Activated T-helper 17 cell treated with anti-CD3 and anti-CD28 coated beads, Interleukin-2, amount 50 U/mL, for 72 hours (primary cell): ENCODE measurements at places on chromosomes 16 and 17. TPM values are rescaled to one million over a fixed set of nuclear protein-coding genes. Genes with fewer than 3 reads are reported as not detected.

Gene CRISPLD2
- 0.66 TPM for total RNA-seq

Gene SMIM36
- total RNA-seq = not detected

Gene NXPH3
- not detected for total RNA-seq

Gene KRTAP4-3
- not detected for total RNA-seq

Gene NPTX1
- total RNA-seq = 10.2 TPM

Gene ADAP2
- total RNA-seq = 2.1 TPM

DNA sequence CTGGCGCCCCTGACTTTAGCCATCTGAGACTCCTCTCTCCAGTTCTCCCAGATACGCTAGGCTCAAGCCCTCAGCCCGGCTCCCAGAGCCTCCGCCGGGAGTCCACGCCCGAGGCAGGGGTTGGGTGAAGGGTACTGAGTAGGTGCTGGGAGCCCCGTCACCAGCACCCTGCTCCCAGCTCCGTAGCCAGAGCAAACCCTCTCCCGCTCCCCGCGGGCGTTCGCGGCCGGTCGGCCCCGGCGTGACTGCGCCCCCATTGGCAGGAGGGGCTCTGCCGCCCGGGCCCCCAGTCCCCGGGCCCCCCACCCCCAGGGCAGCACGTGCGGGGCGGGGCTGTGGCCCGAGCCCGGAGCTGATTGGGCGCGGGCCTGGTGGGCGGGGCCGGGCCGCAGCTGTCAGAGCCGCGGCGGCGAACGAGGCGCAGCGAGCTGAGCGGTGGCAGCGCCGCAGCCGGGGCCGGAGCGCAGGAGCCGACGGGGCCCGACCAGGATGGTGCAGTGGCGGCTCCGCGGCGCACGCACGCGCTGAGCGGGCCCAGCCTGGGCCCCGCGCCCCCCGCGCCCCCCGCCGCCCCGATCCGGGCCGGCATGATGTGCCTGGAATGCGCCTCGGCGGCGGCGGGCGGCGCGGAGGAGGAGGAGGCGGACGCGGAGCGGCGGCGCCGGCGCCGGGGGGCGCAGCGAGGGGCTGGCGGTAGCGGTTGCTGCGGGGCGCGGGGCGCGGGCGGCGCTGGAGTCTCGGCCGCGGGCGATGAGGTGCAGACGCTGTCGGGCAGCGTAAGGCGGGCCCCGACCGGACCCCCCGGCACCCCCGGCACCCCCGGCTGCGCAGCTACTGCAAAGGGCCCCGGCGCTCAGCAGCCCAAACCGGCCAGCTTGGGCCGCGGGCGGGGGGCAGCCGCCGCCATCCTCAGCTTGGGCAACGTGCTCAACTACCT is at the start of gene SPNS2:
TSS of gene SPNS2 (plus strand) at position 421 of the 937 bp plus-strand sequence. CDS start at position 588, 167 bp downstream.
- H3K36me3 ChIP-seq = no peaks in the 10 kb centered on the region
- H3K4me3 ChIP-seq = peak within 1 kb of the TSS; percentile 67
- peaks cover 28% of the 10 kb centered on the region for H3K27me3 ChIP-seq
- H3K4me1 ChIP-seq = peaks cover 13% of the 10 kb centered on the region
- no peak within 1 kb of the TSS for H3K27ac ChIP-seq
- ATAC-seq = peak; percentile 90

DNA sequence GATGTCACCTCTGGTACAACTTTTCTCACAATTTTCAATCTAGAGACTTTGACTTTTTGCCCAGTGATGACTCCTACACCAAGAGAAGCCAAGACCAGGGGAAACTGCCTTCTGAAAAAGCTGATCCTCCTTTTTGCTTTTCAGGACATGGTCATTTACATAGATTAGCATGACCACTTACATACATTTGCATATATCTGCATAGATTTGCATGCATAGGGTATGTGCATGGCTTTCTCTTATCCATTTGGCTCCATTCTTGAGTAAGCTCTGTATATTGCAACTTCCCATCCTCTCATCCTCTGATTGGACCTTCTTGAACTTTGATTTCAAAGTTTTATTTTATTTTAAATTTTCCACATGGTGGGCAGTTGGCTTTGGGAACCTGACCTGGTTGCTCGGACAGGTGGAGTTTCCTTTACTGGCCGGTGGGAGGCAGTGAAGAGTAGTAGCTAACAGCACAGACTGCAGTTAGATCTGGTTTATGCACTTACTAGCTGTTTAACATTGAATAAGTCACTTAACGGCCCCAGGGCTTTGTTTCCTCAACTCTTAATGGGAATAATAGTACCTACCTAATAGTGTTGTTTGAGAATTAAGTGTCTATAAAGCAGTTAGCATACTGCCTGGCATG is 92.9 kb downstream of the GPR139 start:
- H3K4me1 ChIP-seq = no peaks in the 10 kb centered on the region
- no peak for ATAC-seq
- H3K4me3 ChIP-seq = no peak overlapping the region
- H3K27ac ChIP-seq = no peak overlapping the region
- H3K36me3 ChIP-seq = no peaks in the 10 kb centered on the region

DNA sequence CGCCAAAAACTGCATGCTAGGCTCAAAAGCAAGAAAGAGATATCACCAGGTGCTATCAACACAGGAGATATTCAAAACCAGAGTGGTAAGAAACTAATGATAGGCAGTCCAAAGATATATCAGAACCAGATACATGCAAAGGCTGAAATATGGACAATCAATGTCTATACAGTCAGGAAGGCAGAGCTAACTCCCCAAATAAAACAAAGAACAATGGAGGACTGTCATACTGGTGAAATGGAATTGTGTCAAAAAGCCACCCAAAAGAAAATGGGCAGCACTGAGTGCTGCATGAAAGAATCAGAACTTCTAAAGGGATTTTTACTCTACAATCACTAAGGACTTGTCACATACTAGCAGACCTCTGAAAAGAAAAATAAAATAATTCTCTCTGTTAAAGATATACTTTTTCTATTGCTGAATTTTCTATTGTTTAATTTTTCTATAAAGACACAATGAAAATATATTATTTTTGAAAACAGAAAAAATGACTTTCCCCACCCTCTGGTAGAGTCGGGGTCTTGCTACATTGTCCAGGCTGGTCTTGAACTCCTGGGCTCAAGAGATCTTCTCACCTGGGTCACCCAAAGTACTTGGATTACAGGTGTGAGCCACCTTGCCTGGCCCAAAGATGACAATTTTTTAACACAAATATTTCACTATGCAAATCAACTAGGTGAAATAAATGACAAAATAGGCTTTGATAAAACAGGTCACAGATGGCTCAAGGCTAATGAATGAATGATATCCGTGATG is 98.2 kb downstream of the USP32 start:
- no peak overlapping the region for H3K4me3 ChIP-seq
- no peak overlapping the region for H3K27ac ChIP-seq
- ATAC-seq = no peak
- peaks cover 35% of the 10 kb centered on the region for H3K36me3 ChIP-seq
- H3K4me1 ChIP-seq = no peaks in the 10 kb centered on the region
- no peaks in the 10 kb centered on the region for H3K27me3 ChIP-seq

- H3K27me3 ChIP-seq = no peaks in the 10 kb centered on the region
- no peaks in the 10 kb centered on the region for H3K4me1 ChIP-seq
- no peak overlapping the region for H3K4me3 ChIP-seq
- H3K36me3 ChIP-seq = peaks cover 20% of the 10 kb centered on the region
- no peak for ATAC-seq
- H3K27ac ChIP-seq = no peak overlapping the region
Measured at GRCh38 chr16:17160285-17160853, 310.4 kb downstream of the XYLT1 start.

DNA sequence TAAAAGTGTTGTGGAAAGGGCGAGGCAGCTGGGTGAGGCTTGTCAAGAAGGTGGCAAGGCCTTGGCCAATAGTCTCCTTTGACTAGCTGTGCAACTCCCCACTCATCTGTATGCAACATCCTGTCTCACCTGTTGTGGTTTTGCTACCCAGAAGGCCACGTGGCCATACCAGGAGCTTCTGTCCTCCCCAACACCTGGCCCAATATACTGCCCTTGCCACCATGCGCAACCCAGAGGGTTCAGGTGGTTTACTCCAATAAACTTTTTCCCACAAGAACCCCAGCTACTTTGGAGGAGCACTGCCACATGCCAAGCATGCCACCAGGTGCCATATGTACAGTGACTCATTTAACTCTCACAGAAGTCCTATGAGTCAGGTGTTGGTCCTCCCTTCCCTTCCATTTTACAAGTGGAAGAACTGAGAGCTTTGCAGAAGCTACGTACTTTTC is 10.2 kb downstream of the MYO19 start:
- peak; percentile 95 for ATAC-seq
- H3K27ac ChIP-seq = peak overlapping the region; percentile 16
- H3K4me3 ChIP-seq = peak overlapping the region; percentile 23
- no peaks in the 10 kb centered on the region for H3K27me3 ChIP-seq
- peaks cover 23% of the 10 kb centered on the region for H3K4me1 ChIP-seq

- peaks cover 27% of the 10 kb centered on the region for H3K36me3 ChIP-seq
- peak; percentile 59 for ATAC-seq
- no peaks in the 10 kb centered on the region for H3K27me3 ChIP-seq
- peaks cover 28% of the 10 kb centered on the region for H3K4me1 ChIP-seq
- H3K4me3 ChIP-seq = peak overlapping the region; percentile 87
Measured at GRCh38 chr17:50346313-50347116, 589 bp downstream of the XYLT2 start.

GRCh38 chr17:202501-202951 is 21.1 kb upstream of the DOC2B start:
- no peak for ATAC-seq
- H3K4me3 ChIP-seq = no peak overlapping the region
- H3K27ac ChIP-seq = no peak overlapping the region
- peaks cover 19% of the 10 kb centered on the region for H3K27me3 ChIP-seq

DNA sequence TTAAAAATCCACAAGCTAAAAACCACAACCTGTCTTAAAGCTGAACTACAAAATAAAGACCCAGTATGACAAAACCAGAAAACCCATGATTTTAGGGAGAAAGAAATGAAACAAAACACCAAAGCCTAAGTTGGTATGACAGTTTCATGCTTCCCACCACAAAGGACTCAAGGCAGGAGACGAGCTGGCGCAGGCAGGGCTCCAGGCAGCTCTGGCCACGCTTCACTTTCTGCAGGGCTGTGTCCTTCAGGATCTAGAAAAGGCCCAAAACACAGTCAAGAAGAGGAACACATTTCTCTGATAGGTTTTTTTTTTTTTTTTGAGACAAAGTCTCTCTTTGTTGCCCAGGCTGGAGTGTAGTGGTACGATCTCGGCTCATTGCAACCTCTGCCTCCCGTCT is 75.3 kb downstream of the WDR59 start:
- H3K27me3 ChIP-seq = no peaks in the 10 kb centered on the region
- no peak overlapping the region for H3K27ac ChIP-seq
- peak overlapping the region; percentile 44 for H3K4me3 ChIP-seq
- H3K36me3 ChIP-seq = peaks cover 92% of the 10 kb centered on the region

DNA sequence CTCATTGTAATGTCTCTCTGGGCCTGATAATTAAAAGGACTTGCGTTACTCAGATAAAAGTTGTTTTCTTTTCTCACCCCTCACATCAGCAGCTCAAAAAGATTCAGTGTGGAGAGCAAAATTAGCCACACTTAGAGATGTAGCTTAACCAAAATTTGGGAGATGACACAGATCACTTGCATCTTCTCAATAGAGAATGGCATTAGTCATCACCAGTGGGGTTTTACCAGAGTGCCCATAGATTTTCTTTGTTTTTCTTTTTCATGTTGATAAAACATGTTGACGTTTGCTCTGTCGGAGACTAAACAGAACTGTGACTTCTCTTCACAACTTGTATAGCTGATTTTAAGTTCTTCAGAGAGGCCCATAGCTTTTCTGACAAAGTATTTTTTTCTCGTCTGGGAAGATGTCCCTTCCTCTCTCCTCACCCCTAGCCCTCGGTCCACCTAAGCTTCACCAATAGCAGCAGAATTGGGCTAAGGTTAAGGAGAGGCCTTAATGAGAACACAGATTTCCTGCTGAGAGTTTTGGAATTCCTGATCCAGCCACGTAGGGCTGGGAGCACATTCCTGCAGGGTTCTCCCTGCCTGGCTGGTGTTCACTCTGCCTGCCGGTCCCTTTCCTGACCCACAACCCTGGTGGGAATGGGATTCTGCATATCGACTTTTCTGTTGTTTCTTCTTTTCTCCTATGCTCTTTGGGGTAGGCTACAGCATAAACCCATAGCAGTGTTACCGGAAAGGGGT is 92.6 kb downstream of the CACNG3 start:
- peaks cover 14% of the 10 kb centered on the region for H3K27me3 ChIP-seq
- ATAC-seq = peak; percentile 72
- no peaks in the 10 kb centered on the region for H3K36me3 ChIP-seq
- H3K4me1 ChIP-seq = peaks cover 8% of the 10 kb centered on the region
